ENCODE measurements at places on chromosomes 4 and X.

DNA sequence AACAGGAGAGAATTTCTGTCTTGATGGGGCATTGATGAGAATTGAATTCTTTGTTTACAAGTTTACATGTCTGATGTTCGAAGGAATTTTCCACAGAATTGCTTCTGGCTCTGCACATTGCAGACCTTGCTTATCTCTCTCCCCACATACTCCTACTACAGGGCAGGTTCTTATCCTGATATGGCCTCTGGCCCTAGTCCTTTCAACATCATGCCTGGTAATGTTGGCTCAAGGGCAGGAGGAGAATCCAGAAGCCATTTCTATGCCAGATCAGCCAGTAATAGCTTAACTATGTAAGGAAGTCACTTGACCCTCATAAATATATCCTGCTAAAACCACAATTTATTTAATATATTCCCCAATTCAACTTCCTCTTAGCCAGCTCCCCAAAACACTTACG lies 24.3 kb upstream of the TSPAN5 start:
- DNase-seq: no peak

- no peak for DNase-seq
Measured at GRCh38 chrX:16063921-16064320, 59.4 kb upstream of the GRPR start.

- DNase-seq: no peak
Measured at GRCh38 chr4:133440404-133440803, 291.3 kb downstream of the PCDH10 start.

GRCh38 chrX:150258463-150259430 lies 104.4 kb upstream of the MAMLD1 start:
- no peak for DNase-seq

DNA sequence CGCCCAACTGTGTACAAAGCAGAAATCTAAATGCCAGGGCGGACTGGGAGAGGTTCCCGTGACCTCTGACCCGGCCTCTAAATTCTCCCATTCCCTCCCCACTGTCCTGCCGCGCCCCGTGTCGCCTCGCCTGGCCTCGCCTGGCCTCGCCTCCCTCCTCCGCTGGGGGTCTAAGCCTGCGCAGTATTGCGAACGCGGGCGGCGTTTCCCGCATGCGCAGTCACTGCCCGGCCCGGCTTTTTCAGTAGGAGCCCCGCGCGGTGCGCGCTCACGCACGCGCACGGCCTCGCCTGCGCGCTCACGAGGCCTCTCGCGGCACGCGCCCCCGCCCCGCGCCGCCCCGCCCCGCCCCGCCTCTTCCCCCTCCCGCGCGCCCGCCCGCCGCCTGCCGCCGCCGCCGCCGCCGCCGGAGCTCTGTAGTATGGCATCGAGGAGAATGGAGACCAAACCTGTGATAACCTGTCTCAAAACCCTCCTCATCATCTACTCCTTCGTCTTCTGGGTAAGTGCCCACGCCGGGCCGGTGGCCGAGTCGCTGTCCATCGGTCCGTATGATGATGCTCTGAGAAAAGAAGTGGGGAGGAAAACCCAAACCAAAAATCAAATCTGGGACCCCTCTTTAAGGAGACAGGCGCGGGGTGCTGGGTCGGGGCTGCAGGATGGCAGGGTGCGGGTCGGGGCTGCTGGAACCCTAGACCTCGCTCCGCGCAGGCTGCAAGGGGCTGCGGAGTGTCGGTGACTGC lies at the start of gene TSPAN7:
Gene TSPAN7, plus strand, starts transcription at position 417 of the 743 bp plus-strand sequence. Its CDS starts 5 bp downstream, at position 422.
- DNase-seq: peak; percentile 82

GRCh38 chr4:62209757-62210485 lies 1009.8 kb downstream of the ADGRL3 start:
- no peak for DNase-seq

GRCh38 chrX:72100824-72101351 lies 30.8 kb downstream of the RTL5 start:
- peak; percentile 59 for DNase-seq

DNA sequence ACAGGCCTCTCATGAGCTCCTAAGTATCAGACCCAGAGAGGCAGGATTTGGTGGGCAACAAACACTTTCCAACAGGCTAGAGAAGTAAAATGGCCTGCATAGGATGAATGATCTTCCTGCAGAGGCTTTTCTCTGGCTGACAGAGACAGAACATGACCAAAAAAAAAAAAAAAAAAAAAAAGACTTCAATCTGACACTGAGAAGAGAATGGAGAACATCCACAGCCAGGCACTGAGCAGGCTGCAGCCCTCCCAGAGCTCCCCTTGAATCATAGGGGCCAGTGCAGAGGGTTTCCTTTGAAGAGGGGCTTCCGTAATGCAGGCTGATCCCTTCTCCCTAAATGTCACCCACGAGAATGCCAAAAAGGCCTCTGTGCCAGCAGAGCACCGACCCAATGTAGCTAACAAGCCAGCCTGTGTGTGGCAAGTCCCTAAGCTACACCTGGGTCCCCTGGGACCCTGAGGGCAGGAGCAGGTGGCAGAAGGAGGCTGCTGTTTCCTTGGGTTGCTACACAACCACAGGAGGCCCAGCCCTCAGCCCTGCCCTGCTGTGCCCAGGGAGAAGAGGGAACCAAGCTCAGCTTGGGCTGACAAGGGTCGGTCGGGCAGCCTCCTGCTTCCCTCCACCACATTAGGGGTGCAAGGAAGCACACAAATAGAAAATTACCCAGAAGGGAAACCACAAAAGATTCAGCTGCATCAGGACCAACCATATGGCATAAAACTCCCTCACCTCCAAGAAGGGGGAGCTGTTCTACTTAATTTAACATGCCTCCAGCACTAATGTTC lies 55.6 kb downstream of the MAP7D2 start:
- peak; percentile 10 for DNase-seq

- DNase-seq: no peak
Measured at GRCh38 chrX:38052096-38052495, 45.7 kb downstream of the SYTL5 start.

GRCh38 chrX:12701628-12702027 lies 89.6 kb upstream of the PRPS2 start:
- DNase-seq: peak; percentile 28

GRCh38 chrX:38548508-38548907 lies 12.8 kb upstream of the TSPAN7 start:
- no peak for DNase-seq

DNA sequence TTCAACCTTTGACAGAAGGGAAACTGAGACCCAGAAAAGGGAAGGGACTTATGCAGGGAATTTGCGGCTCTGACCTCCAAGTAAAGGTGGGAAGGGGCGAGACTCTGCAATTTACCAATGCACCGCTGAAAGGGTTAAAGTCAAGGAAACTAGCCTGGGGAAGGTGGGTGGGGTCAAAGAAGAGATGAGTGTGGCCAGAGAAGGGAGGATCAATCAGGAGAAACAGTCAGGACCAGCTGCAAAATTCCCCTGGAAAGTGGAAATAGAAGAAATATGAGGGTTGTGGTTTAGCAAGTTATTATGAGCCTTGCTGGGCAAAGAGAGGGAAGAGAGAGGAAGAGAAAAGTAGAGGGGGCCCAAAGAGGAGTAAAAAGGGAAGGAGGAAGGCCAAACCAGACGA lies 30.5 kb downstream of the STARD8 start:
- no peak for DNase-seq

- peak; percentile 36 for DNase-seq
Measured at GRCh38 chrX:44871931-44872820, 812 bp upstream of the KDM6A start.

- no peak for DNase-seq
Measured at GRCh38 chrX:81355436-81355835, 153.5 kb downstream of the SH3BGRL start.

- no peak for DNase-seq
Measured at GRCh38 chrX:68345025-68345424, 88.3 kb downstream of the OPHN1 start.

Measured in stimulated activated naive CD8-positive, alpha-beta T cell treated with anti-CD3 and anti-CD28 coated beads, Interleukin-15, Interleukin-2, amounts not matched to agents 100 U/mL and 50 U/mL, for 24 hours (primary cell).